ENCODE measurements at places on chromosomes 3 and 15. TPM values are rescaled to one million over a fixed set of nuclear protein-coding genes. Genes with fewer than 3 reads are reported as not detected.

- no peak for DNase-seq
Observed at GRCh38 chr3:8540456-8540855, 38.8 kb downstream of the LMCD1 start.

- DNase-seq, result peak; percentile 88
Observed at GRCh38 chr15:31352339-31352751, 25.7 kb downstream of the KLF13 start.

- peak; percentile 57 for DNase-seq
Observed at GRCh38 chr15:41980654-41981323, 8.4 kb upstream of the EHD4 start.

- DNase-seq, result no peak
Observed at GRCh38 chr3:31614162-31614921, 81.6 kb downstream of the STT3B start.

DNA sequence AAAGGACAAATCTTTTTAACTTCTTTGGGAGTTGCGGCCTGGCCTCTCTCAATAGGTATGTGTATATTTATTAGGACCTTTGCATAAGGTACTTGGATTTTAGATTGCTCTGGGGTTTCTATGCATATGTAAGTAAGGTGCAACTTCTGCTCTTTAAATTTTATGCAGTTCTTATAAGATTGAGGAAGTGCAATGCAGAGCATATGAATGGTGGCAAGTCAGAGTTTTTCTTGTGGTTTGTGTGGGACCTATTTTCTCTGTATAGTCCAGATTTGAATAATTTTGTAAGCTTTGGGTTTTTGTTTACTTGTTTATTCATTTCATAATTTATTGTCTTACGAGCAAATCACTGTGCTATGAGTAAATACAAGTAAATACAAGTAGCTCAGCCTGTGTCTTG, 101.5 kb downstream of the ATG7 start:
- DNase-seq, result no peak

DNA sequence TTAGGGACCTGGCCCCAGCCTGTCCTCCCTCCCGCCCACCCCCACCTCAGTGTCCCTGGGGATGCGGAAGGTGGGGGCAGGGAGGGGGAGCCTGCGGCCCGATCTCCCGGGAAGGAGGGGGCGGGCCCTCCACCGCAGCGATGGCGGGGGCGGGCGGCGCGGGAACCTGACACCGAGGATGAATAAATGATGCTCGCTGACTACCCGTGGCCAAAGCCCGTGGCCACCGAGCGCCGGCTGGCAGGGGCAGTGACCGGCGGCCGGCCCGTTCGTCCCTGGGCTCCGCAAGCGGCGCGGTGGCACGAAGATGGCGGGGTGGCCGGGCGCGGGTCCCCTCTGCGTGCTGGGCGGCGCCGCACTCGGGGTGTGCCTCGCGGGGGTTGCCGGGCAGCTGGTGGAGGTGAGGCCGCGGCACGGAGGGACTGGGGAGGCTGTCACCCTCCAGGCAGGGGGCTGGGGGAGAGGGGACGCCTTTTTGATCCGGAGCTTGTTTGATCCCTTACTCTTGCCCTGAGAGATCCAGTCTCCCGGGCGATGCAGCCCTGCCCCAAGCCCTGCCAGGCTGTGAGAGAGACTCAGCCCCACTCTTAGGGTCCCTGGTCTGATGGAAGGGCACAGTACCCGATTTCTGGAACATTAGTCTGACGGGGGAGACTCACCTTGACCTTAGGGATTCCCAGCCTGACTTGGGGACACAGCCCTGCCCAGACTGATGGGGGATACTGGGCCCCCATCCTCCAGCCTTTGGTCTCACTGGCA, at the start of gene TMIE:
Gene TMIE (plus strand): TSS at position 212 of the 759 bp plus-strand sequence. CDS start 96 bp downstream, at position 308.
- no peak for DNase-seq

- DNase-seq, result no peak
Observed at GRCh38 chr15:81061490-81062253, 60.9 kb downstream of the TLNRD1 start.

GRCh38 chr3:102037209-102037608, 187.9 kb downstream of the NFKBIZ start:
- no peak for DNase-seq

GRCh38 chr3:185537369-185537970, 14.9 kb downstream of the LIPH start:
- DNase-seq, result no peak

DNA sequence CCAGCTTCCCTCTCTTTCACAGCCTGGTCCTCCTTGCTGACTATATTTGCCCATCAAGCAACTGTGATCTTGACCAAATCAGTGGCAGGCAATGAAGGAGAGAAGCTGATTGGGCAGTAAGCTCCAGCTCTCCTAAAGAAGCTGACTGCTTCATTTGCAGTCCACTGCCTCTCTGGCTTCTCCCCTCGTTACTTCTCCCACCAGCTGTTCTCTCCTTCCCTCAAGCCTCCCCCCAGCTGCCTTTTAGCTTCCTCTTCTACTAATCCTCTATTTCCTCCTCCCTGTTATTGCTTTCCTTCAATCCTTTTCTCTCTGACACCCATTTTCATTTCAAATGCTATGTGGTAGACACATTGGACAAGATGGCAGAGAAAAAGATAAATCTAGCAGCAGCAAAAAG, 474.7 kb upstream of the UBE2E2 start:
- DNase-seq, result no peak

DNA sequence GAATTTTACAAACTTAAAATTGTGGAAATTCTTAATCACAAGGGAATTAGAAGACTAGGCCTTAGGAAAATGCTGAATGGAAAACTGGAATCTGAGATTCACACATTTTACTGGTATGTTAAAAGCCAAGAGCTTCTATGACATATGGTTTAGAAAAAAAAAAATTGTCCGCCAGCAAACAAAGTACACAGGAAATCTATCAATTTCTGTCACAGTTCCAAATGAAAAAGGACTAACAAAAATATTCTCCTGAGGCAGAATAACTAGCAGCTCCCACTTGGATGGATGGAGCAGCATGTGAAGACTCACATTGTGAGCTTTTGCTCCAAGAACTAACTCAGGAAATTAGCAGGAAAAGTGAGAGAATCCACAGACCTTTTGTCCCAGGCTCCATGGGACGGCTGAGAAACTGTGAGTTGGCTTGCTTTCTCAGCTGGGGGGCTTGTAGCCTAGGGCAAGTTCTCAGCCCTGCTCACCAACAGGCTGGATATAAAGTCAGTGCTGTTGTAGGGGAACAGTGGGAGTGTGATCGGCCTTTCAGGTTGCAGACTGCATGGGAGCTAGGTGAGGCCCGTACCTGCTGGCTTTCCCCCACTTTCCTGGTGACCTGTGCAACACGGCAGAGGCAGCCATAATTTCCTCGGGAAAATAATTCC, 731.1 kb upstream of the SGO1 start:
- DNase-seq, result no peak

DNA sequence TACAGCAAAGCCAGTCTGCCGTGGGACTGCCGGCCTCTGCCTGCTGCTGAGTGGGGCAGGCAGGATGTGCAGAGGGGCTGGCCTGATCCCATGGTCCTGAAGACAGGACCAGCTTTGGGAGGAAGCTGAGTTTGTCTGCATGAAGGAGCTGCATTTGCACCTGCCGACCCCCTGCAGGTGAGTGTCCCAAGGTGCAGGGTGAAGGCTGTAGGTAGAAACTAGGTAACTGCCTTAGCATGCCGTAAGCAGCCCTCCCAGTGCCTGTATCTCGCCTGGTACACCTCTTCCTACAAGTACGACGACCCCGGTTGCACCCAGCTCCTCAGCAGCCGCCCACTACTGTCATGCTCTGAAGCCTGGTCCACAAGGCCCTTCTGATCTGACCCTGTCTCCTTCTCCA, 34.9 kb downstream of the AMOTL2 start:
- DNase-seq, result no peak

DNA sequence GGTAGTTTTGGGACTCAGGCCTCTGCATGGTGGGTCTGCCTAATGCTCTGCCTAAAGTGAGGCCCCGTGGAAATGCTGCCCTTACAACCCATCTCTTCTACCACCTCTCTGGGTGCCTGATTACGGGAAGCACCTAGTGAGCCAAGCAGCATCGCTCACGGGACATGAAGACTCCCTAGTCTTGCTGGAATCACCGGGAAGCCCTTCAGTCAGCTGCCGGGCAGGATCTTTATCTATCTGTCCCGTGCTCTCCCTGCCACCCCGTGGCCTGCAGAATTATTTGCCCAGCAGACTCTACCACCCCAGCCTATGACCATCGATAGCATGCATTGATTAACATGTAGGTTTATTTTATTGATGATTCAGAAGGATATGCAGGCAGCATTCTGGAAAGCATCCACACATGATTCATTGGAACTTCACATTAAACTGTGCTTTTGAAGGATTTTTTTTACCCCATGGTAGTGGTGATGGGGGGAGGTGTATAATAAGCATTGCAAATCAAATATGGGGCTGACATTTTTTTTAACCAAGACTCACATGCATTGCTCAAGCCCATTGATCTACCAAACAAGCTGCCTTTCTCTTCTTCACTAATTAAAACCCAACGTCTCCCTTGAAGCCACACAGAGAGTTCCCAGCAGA, 63.1 kb downstream of the ATP2B2 start:
- no peak for DNase-seq

DNA sequence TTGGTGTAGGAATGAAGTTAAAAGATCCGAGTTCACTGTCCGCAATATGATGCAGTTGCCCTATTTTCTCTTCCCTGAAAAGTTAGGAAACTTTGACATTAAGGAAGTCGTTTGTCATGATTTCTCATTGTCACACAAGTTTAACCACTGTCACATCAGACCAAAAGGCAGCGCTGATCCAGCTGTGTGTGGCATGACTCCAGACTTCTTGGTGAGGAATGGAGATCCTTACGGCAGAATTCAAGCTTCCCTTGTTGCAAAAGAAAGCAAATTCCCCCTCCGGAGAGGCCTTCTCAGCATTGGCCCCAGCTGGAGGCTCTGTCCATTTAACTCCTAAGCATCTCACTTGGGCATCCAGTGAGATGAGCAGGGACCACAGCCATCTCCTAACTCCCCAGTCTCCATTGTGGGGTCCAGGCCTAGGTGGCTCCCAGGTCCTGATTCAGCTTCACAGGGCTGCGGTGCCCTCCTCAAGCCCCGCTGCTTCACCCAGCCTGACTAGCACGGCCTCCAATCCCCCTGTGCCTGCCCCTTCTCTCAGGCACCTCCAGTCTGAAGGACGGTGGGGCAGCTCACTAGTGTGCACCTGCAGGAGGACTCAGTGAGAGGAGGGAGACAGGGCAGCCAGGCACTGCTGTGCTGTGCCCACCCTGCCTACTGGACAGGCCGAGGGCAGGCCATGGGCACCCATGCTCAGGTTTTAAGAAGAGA, 159.5 kb downstream of the CHSY1 start:
- DNase-seq, result no peak

DNA sequence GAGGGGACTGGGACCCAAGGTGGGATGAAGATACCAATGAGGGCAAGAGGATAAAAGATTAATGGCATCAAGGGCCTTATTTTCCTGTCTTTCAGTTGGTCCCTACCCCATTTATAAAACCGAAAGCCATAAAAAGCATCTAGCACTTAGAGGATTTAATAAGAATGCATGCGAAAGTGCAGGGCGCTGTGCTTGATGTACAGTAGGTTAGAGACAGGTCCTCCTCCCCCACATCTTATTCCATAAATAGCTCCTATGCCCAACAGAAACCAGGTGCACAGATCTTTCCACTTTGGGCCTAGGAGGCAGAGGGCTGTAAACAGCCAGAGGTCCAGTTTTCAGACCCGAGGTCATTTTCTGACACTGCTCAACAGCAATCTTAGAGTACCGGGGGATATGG, 1.2 kb downstream of the LPCAT4 start:
- no peak for DNase-seq

DNA sequence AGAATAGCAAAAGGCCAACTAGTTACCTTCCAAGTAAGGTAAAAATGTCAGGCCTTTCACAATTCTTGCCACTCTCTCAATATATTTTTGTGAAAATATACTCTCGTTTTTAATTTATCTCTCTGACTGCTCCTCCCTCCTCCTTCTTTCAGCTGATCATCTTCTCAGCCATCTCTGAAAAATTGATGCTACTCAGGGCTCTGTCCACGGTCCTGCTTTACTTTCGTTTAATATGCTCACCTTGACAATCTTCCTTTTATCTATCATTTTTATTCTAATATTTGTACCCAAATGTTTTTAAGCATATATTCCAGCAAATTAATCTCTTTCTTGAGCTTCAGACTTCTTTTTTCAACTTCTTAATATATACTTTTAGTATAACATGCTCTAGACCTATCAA, 1362.1 kb downstream of the ROBO1 start:
- DNase-seq, result no peak

DNA sequence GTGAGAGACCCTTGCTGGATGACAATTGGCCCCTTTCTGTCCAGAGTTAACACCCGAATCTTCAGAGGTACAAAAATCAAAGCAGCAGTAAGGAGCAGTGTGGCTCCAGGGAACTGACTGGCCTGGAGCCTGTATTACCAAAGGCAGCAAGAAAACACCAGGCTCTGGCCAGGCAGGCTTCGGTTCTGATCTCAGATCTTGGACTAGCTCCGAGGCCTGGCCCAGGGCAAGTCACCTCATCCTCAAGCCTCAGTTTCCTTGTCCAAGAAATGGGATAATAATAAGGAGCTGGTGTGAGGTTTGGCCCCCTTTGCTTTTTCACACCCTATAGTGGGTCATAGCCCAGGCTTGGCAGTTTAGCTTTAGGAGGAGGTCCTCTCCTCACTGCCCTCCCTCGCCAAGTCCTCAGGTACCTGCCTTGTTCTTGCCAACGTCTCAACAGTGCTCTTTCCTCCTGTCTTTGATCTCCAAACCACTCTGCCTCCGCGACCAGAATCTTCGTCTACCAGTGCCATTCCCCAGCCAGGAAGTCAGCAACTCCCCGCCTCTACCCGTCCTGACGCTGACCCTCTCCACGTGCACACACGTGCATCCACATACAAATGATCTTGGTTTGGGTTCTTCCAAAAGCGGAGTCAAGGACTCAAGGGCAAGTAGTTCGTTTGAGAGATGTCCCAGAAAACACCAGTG, 82.6 kb upstream of the TLE3 start:
- DNase-seq, result peak; percentile 44

GRCh38 chr15:65211482-65211982, 259 bp upstream of the CILP start:
- peak; percentile 56 for DNase-seq

DNA sequence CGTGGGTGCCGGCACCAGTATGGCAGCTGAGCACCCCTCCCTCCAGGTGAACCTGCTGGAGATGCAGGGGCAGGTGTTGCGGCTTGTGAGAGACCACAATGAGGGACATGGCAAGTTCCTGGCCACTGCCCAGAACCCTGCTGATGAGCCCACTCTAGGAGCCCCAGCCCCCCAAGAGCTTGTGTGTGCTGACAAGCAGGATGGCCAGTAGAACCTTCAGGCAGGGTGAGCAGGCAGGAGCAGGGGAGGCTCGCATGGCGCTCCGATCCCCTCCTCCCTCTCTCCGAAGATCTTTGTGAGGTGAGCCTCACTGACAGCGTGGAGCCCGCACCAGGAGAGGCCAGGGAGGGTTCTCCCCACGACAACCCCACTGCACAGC, 29.8 kb downstream of the NGRN start:
- DNase-seq, result no peak

GRCh38 chr15:54387799-54388198, 409.6 kb downstream of the UNC13C start:
- no peak for DNase-seq

Gene SIDT1
- 0.50 TPM for total RNA-seq

Gene SLC22A13
- total RNA-seq, result not detected

Gene BNC1
- 2.3 TPM for total RNA-seq

Gene ABCF3
- total RNA-seq, result 67.4 TPM

Gene GCHFR
- total RNA-seq, result 7.1 TPM

Gene CPB1
- not detected for total RNA-seq

Gene OR5K2
- not detected for total RNA-seq

Gene ATP2B2
- 0.14 TPM for total RNA-seq

Data from right cardiac atrium (tissue), 5 donors.